ENCODE measurements at places on chromosomes 6 and 20. TPM values are rescaled to one million over a fixed set of nuclear protein-coding genes. Genes with fewer than 3 reads are reported as not detected.

The VWA7 gene
- total RNA-seq = 0.89 TPM

The CLPSL1 gene
- total RNA-seq = not detected

DNA sequence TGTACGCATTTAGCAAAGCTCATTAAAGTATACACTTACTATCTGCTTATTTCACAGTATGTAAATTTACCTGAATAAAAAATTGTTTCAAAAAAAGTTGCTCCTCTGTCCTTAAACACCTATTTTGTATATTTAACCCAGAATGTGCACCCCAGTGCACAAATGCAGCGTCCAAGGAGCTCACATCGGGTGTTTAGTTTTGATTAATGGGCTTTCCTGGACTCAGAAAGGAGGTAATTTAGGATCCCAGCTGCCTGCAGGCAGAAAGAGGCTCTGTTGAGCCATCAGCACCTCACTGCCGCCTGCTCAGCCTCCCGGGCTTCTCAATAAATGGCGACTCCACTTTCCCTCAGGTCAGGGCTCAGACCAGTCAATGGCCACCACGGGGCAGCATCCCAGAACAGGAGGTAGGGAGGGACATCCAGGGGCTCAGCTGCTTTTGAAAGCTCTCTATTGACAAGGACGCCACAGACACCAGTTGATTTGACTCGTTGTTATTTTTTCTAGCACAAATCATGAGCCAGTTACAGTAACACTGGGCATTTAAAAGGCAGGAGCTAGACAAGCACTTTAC is 70.2 kb upstream of the TBC1D7 start:
- DNase-seq = no peak

DNA sequence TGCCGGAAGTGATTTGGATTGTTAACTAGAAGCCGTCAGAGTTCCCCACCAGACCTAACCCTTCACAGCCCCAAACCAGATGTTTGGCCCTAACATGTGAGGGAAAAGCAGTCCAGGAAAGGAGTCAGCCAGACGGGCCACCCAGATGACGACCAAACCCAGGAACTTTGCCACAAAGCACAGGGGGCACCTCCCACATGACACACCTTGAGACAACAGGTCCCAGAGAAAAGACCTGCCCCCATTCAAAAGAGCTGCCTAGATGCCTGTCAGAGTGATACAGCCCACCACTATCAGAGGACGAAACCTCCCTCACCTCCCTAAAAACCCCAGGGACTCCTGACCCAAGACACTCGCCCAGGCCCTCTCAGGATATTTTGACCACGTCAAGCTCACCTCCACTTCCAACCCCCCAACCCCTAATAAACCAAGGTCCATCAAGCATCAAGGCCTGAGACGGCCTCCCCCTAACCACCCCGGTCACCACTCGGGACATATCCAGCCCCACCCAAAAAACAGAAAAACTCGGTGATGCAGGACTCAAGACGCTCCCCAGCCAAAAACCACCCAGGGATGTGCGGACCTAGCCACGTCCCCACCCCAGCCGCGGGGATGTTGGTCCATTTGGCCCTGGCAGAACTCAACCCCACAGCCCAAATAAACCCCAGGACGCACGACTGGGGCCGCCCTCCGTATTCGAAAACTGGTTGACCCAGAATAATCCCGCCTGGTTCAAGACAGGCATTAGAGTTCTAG is 662 bp downstream of the ZNF343 start:
- DNase-seq = no peak

- DNase-seq = no peak
These were observed 156.9 kb downstream of the PAX1 start for GRCh38 chr20:21862259-21862946.

- no peak for DNase-seq
These were observed 16.9 kb upstream of the UQCC2 start for GRCh38 chr6:33728438-33728837.

DNA sequence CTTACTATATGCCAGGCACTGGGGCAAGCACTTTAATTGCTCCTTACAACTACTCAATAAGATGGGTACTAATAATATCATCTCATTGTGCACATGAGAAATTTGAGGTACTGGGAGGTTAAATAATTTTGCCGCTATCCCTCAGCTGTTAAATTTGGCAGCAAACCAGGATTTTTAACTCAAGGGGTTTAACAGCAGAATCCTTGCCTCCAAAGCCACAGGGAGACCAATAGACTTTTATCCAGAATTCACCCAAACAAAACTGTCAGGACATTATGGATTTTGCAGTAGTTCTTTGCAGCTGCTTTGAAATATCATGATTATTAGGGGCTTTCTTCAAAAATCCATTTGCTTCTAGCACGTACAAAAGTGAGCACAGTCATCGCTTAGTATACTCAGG is 136.2 kb downstream of the RPS12 start:
- no peak for DNase-seq

DNA sequence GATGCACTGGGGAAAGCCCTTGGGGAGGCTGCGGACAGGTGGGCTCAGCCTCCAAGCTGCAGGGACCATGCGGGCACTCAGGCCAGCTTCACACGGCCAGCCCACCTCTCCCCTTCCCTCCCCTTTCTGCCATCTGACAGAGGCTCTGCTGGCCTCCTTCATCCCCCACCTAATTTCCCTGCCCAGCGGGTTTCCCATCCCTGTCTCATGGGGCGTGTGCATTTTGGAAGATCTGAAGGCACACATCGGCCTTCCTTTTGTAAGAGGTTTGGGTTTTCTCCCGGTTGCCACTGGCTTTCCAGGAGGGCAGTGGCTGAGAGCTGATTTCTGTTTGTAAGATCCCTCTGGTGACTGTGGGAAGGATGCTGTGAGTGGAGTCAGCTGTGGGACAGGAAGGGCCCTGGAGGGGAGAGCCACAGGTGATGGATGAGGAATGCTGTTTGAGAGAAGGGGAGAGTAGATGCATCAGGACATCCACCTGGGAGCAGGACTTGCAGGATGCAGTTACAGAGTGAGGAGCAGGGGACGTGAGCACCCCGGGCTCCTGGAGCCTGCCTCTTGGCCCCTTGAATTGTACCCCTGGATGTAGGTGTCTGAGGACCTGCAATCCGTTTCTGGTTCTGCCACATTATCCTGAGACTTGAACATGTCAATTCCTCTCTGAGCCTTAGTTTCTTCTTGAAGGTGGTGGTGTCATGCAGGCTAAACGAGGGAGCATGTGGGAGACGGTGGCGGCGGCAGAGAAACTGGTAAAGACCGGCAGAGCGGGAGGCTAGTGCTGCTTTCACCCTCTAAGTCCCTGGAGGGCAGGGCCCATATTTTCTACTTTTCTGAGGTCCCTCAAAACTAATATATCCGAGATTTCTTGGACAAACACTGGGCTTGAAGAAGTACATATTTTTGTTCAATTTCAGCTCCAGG is 5.9 kb upstream of the TUBB1 start:
- DNase-seq = no peak

GRCh38 chr20:42378826-42379225 is 760.6 kb upstream of the CHD6 start:
- no peak for DNase-seq

- DNase-seq = no peak
These were observed 61.7 kb upstream of the XRN2 start for GRCh38 chr20:21241406-21241805.
